ENCODE measurements at places on chromosomes 12 and 14. TPM values are rescaled to one million over a fixed set of nuclear protein-coding genes. Genes with fewer than 3 reads are reported as not detected.

Gene KSR2
- total RNA-seq = not detected

Gene OR6C3
- total RNA-seq = not detected

Gene GDF3
- not detected for total RNA-seq

Gene BRAP
- 22.0 TPM for total RNA-seq

Gene NFATC4
- total RNA-seq = 57.7 TPM

Gene BDKRB1
- 46.7 TPM for total RNA-seq

Gene TXNDC16
- total RNA-seq = 2.1 TPM

Gene ATXN7L3B
- total RNA-seq = 26.8 TPM

Gene HOXC9
- 5.0 TPM for total RNA-seq

Gene HOXC12
- not detected for total RNA-seq

Gene SVOP
- not detected for total RNA-seq

Gene P3H3
- 83.3 TPM for total RNA-seq

Gene SLC35F4
- total RNA-seq = 0.29 TPM

Gene KRT5
- total RNA-seq = 1.7 TPM

Gene BTBD7
- total RNA-seq = 28.4 TPM

Gene FOXG1
- under 0.01 TPM for total RNA-seq

Gene KRT82
- not detected for total RNA-seq

Gene CLEC9A
- not detected for total RNA-seq

Gene OR6C2
- not detected for total RNA-seq

Gene TAS2R9
- total RNA-seq = not detected

Gene NR2C1
- total RNA-seq = 28.8 TPM

Gene ACSM4
- total RNA-seq = not detected

Gene PA2G4
- 136 TPM for total RNA-seq

Gene GPR132
- total RNA-seq = not detected

Gene FAM90A1
- 0.14 TPM for total RNA-seq

Gene GPR84
- total RNA-seq = not detected

Gene MIA2
- 36.1 TPM for total RNA-seq

Gene TBX5
- 7.2 TPM for total RNA-seq

Gene CCDC177
- total RNA-seq = not detected

Gene RAPGEF3
- total RNA-seq = 2.0 TPM

Gene PUS1
- 18.0 TPM for total RNA-seq

Gene TSPAN11
- total RNA-seq = 0.14 TPM

Gene LMBR1L
- total RNA-seq = 72.0 TPM

Gene ZDHHC17
- total RNA-seq = 48.1 TPM

Gene KLHL33
- total RNA-seq = under 0.01 TPM

Gene FOXN4
- not detected for total RNA-seq
